ENCODE measurements at places on chromosomes 1 and 21. TPM values are rescaled to one million over a fixed set of nuclear protein-coding genes. Genes with fewer than 3 reads are reported as not detected.

Gene KCNT2
- polyA plus RNA-seq = 9.0 TPM

Gene GBP2
- polyA plus RNA-seq = 0.99 TPM

Gene KLHDC9
- 0.65 TPM for polyA plus RNA-seq

Gene KRTAP26-1
- polyA plus RNA-seq = not detected

Gene PDZK1
- 0.80 TPM for polyA plus RNA-seq

Gene OVAAL
- not detected for polyA plus RNA-seq

Gene UBE2G2
- polyA plus RNA-seq = 67.7 TPM

Gene NBPF19
- polyA plus RNA-seq = 9.6 TPM

Gene BEND5
- polyA plus RNA-seq = 20.1 TPM

Gene PODN
- 8.0 TPM for polyA plus RNA-seq

Gene FAM151A
- 0.20 TPM for polyA plus RNA-seq

Gene GNG5
- 194 TPM for polyA plus RNA-seq

Gene ADSS2
- 22.0 TPM for polyA plus RNA-seq

Gene FMN2
- polyA plus RNA-seq = 0.35 TPM

Gene IFI44L
- polyA plus RNA-seq = 1.4 TPM

Gene SPRR3
- 0.34 TPM for polyA plus RNA-seq

Gene SERINC2
- 34.5 TPM for polyA plus RNA-seq

Gene HCN3
- polyA plus RNA-seq = 4.1 TPM

Gene DMBX1
- 0.06 TPM for polyA plus RNA-seq

Gene CFHR1
- polyA plus RNA-seq = 0.23 TPM

Gene PLA2G4A
- 4.1 TPM for polyA plus RNA-seq

Gene SZRD1
- 94.1 TPM for polyA plus RNA-seq

Gene CD34
- polyA plus RNA-seq = 158 TPM

Gene NBPF4
- polyA plus RNA-seq = not detected

Data from muscle of leg (tissue), 16 donors.